ENCODE measurements at places on chromosomes 16 and 17. TPM values are rescaled to one million over a fixed set of nuclear protein-coding genes. Genes with fewer than 3 reads are reported as not detected.

DNA sequence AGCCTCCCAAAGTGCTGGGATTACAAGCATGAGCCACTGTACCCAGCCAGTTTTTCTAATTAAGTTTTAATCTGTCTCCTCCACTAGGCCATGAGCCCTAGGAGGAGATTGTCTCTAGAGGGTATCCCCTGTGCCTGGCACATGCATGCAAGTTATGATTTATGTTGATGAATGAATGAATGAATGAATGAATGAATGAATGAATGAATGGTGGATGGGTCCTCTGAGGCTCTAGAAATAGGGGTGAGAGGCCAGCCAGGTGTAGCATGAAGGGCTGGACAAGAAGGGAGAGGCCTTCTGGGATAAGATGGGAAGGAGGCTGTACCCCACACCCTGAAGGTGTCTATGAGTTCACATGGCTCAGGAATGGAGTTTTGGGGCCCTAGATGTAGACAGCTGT lies 48.8 kb downstream of the EMP2 start:
- peaks cover 27% of the 10 kb centered on the region for H3K36me3 ChIP-seq
- H3K4me3 ChIP-seq = no peak overlapping the region
- H3K4me1 ChIP-seq = no peaks in the 10 kb centered on the region
- DNase-seq = no peak

GRCh38 chr16:1492923-1493745 lies at the start of gene TELO2:
TSS of gene TELO2 (plus strand) at chr16:1493360. CDS start at chr16:1494282, 922 bp downstream.
- H3K4me1 ChIP-seq = peaks cover 5% of the 10 kb centered on the region
- peak within 1 kb of the TSS; percentile 78 for H3K4me3 ChIP-seq
- H3K27ac ChIP-seq = peak within 1 kb of the TSS; percentile 96
- H3K27me3 ChIP-seq = no peaks in the 10 kb centered on the region
- peaks cover 28% of the 10 kb centered on the region for H3K36me3 ChIP-seq

DNA sequence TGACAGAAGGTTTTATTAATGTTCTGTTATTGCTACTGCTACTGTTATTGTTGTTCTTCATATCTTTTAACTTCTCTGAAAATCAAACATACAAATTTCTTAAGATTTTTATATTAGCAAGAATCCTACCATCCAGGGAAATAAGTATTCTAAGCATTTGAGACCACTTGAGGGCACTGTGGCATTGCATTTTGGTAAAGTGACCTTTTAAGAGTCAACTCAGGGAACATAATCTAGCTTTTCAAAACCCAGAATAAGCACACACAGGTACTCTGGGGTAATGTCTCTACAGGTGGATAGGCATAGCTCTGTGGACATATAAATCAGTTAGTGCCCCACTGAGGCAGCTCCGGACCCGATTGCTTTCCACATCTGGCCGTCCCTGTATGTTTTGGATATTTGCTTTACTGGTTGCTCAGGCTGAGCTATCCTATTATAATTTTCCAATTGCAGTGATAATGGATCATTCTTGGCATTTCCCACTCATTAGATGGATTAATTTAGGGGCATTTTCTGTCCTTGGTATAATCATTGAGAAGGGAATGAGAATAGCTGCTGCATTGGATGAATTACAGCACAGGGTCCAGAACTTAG lies 1425.1 kb upstream of the CDH8 start:
- H3K4me3 ChIP-seq = no peak overlapping the region
- no peaks in the 10 kb centered on the region for H3K4me1 ChIP-seq
- no peaks in the 10 kb centered on the region for H3K36me3 ChIP-seq
- H3K27me3 ChIP-seq = no peaks in the 10 kb centered on the region
- H3K27ac ChIP-seq = no peak overlapping the region

GRCh38 chr17:27349540-27350021 lies 55.7 kb downstream of the WSB1 start:
- no peaks in the 10 kb centered on the region for H3K36me3 ChIP-seq
- no peak for DNase-seq
- H3K27ac ChIP-seq = peak overlapping the region; percentile 81
- H3K27me3 ChIP-seq = no peaks in the 10 kb centered on the region

DNA sequence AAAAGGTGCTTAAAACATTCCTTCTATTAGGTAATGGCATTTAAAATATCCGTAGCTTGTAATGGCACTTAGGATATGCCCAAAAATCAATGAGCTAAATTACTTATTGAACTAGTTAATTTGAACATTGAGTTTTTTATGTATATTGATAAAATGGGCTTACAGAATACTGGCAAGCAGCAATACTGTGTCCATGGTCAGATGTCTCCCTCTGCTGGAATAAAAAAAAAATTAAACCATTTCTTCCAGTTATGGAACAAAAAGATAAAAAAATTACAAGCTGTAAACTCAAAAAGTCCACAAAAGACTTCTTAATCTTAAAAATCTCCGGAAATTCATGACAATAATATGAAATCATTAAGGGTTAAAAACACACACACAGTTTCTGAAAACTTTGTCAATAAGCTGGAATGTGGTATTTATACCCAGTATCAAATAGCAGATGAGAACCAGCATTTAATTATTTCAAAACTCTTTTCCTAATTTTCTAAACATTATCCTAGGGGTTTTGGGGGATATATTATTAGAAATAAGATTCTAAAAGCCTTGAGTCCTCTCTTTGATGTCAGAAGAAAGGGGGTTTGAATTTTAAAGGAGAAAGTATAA lies 21.5 kb upstream of the PSMD7 start:
- H3K27ac ChIP-seq = no peak overlapping the region
- no peaks in the 10 kb centered on the region for H3K4me1 ChIP-seq
- H3K36me3 ChIP-seq = no peaks in the 10 kb centered on the region
- no peak overlapping the region for H3K4me3 ChIP-seq
- DNase-seq = peak; percentile 75

- H3K36me3 ChIP-seq = peaks cover 27% of the 10 kb centered on the region
- H3K4me1 ChIP-seq = no peaks in the 10 kb centered on the region
- H3K4me3 ChIP-seq = no peak overlapping the region
- H3K27ac ChIP-seq = no peak overlapping the region
Observed at GRCh38 chr16:75160386-75160785, 12.1 kb downstream of the ZFP1 start.

DNA sequence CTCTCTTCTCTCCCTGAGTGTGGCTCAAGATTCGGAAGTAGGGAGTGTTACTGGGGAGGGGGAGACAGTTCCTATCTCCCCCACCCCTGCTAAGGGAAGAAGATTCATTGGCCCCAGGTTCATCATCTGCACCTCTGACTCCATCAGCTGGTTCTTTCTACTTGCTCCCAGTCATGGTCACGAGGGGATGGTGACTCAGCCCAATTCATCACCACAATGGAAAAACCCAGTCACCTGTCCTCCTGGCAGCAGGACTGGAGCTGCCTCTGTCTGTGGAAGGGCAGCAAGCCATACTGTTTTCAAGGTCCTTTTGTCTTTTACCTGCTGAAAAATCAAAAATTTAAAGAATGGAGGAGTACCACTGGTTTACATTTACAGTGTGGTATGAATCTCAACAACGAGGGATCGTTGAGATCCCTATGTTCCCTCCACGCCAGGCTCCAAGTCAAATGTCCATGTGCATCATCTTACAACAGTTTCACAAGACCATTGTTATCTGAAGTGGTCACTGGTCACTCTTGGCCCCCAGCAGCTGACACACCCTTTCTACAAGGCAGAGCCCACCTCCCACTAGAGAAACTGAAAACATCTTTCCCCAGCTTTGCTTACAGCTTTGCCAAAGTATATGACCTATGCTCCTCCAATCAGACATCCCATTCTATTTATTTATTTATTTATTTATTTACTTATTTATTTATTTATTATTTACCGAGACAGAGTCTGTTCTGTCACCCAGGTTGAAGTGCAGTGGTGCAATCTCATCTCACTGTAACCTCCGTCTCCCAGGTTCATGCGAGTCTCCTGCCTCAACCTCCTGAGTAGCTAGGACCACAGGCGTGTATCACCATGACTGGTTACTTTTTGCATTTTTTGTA lies 40.4 kb upstream of the NDRG4 start:
- H3K4me3 ChIP-seq = no peak overlapping the region
- H3K27ac ChIP-seq = no peak overlapping the region
- H3K36me3 ChIP-seq = no peaks in the 10 kb centered on the region

DNA sequence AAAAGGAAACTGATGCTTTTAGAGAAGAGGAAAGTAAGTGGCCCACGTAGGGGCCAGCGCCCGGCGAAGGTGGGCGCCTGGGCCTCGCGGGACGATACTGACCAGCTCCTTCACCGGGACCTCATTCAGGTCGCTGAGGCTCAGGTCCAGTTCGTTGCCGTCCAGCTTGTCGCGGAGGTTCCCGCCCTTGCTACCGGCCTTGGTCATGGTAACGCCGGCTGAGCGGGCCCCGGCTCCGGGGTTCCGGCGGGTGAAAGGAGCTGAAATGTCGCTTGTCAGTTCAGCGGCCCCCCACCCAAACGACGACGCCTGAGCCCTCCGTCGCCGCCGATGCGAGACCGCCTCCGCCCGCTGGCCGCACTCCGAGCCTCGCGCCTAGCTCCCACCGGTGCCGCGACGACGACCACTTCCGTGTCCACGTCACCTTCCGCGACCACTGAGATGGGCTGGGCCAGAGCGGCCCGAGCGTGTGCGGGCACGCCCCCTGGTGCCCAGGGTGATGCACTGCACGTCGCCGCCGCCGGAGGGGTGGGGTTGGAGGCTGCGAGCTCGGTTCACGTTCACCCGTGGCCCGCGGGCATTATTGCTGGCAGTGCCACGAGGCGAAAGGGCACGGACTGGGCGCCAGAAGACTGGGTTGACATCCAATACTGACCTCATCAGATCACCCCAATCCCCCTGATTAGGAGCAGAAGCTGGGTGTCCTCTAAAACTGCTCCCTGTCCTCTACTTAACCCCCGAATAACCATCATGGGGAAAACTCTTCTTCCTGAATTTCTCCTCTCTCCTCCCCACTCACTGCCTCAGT lies at the start of gene LRRC59:
Gene LRRC59 (minus strand): TSS at position 413 of the 808 bp plus-strand sequence. CDS start 206 bp downstream, at position 207.
- peaks cover 16% of the 10 kb centered on the region for H3K36me3 ChIP-seq
- H3K27me3 ChIP-seq = no peaks in the 10 kb centered on the region
- peak within 1 kb of the TSS; percentile 74 for H3K27ac ChIP-seq
- peak; percentile 91 for DNase-seq
- H3K4me3 ChIP-seq = peak within 1 kb of the TSS; percentile 96
- peaks cover 6% of the 10 kb centered on the region for H3K4me1 ChIP-seq

Gene WNT3
- total RNA-seq = 0.74 TPM

Gene CASKIN1
- 0.09 TPM for total RNA-seq
